ENCODE measurements at places on chromosomes 7 and 10.

- no peak for DNase-seq
These were observed 64.6 kb downstream of the HERC4 start for GRCh38 chr10:68010426-68010940.

GRCh38 chr7:6172224-6172909 lies 100.1 kb downstream of the CYTH3 start:
- no peak for DNase-seq

DNA sequence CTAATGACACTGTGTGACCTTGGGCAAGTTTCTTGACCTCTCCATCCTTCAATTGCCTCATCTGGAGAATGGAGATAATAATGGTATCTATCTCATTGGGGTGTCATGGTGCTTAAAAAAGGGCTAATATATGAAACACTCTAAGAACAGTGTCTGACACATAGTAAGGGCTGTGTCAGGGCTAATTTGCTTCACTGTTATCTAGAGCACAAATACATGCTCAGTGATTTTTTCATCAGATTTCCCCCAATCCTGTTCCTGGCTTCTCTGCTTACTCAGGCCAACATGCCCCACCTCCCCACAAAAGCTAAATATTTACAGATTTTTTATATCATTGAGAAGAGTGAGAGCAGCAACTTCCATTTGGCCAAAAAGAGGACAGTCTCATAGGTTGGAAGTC lies 20.6 kb downstream of the WIPF3 start:
- DNase-seq, result no peak

- DNase-seq, result no peak
These were observed 812.8 kb downstream of the LRMDA start for GRCh38 chr10:76244061-76244686.

DNA sequence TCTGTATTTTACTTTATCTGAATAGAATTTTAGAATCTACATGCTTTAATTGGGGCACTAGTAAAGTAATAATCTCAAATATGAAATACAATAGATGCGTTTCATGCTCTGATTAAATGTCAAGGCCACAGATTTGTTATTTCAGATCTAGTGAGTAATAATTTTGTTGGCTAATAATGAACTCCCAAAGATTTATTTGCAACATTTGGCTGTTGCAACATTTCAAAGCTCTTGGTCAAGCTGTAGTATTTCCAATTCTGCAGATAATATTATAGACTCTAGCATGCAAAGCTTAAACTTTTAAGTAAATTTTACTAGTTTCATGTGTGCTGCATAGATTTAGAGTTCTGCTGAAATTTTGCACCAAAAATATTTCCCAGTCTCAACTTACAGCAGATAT lies 16.7 kb downstream of the LRRN3 start:
- no peak for DNase-seq

DNA sequence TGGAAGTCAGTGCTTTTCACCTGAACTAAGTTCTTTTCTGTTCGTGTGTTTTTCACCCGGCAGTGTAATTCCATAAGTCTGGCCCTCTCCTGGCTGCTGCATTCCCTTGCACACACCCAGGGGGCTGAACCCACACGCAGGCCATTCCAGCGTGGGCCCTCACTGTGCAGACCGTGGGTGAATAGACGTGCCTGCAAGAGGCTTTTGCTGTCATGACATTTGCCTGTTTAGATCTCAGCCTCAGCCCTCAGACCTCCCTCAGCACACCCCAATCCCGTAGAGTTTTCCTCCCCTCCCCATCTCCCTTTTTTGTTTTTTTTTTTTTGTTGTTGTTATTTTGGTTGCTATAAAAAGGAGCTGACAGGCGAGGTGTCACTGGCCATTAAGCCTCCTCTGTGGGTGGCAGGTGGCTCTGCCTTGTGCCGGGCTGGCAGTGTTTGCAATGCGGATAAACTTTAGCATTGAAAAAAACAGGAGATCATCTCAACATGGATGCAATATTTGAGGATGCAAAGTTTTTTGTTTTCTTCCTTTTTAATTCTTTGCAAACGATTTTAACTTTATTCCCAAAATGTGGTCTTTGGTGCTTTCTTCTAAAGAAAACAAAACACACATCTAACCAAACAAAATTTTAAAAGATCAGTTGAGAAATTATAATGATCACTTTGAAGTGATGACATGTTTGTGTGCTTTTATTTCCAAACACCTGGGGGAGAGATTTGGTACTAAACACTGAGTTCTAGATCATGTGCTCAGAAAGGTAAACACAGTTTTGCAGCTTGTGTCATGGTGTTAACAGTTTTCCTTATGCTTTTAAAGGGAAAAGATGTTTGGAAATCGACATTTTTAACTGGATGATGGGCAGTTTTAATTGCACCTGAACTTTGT lies 58.8 kb downstream of the WDR37 start:
- DNase-seq, result no peak

DNA sequence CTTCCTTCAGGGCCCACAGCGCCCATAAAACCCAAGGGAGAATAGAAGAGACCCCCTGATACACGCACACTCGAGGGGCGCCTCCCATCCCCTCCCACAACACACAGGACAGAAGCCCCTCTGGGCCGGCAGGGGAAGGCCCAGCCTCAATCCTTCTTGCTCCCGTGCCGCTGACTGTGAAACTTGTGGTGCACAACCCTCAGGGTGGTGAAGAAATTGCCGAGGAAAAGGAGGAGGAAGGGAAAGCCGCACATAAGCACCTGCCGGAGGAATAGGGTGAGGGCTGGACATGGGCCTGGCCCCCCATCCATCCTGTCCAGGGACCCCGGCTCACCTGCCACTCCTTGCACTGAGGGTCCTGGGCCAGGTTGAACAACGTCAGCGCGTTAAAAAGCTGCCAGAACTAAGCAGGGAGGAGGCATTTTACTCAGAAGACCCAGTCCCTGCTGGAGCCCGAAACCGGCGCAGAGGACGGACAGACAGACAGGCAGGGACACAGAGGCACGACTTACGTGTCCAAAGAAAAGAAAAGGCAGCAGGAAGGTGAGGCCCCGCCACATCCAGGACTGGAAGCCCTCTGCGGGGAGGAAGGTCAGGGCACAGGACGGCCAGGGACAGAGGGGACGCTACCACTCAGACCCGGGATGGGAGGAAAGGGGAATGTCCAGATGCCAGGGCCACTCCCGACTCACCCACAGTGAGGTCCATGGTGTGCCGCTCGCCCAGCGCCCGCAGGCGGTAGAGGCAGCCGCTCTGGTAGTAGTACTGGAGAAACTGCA lies 7.2 kb downstream of the TMEM120A start:
- no peak for DNase-seq

DNA sequence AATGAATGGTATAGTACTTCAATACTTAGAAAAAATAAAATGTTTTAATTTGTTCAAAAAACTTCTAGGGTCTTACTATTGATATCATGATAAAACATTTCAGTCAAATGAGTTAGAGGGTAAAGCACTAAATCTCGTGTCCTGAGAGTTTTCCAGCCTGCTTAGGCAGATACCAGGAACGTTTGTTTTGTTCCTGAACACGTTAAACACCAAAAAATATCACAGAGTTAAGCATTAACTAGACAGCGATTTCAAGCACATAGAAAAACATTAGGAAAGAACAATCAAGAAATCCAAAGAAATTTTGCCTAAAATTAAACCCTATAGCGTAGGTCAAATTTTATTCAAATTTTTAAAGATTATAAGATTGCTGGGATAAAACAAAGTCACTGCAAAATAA lies 204.6 kb upstream of the AGR3 start:
- DNase-seq, result no peak

DNA sequence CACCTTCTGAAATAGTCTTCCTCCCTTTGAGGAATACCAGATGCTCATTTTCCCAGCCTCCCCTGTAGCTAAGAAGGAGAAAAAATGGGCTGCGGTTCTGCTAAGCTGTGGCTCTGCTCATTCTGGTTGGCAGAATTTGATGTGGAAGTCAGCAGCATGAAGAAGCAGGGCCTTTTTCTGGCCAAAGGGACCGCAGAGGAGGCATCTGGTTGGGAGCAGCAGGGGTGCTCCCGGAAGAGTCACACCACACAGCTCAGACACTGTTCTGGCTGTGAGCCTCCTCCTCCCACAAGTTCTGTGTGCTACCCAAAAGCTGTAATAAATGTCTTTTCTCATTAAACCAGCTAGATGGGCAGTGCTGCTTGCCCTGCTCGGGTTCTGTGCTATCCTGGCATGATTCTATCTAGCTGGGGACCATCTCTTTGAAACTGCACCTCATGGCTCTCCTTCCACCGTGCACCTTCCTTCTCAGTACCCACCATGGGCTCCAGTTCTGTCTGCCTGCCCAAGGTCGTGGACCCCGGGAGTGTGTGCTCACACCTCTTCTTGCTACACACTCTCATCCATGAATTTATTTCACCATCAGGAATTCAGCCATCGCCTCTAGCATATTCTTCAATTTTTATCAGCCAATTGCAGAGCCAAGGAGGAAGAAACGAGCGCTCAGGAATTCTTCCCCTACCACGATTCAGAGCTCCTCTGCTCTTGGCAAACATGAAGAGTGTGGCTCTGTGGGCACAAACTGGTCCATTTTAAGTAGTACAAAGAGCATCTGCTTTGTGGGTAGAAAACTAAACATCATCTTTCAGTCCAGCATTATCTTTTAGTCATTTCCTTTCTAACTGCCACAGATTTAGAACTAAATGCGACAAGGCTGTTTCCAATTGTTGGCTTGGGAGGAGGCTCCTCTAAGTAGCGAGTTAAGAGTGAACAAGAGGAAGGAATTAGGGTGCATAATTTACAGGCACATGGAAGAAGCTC lies 76.9 kb downstream of the FAM171A1 start:
- no peak for DNase-seq

- no peak for DNase-seq
These were observed 37.1 kb upstream of the PRKAG2 start for GRCh38 chr7:151914051-151914450.

DNA sequence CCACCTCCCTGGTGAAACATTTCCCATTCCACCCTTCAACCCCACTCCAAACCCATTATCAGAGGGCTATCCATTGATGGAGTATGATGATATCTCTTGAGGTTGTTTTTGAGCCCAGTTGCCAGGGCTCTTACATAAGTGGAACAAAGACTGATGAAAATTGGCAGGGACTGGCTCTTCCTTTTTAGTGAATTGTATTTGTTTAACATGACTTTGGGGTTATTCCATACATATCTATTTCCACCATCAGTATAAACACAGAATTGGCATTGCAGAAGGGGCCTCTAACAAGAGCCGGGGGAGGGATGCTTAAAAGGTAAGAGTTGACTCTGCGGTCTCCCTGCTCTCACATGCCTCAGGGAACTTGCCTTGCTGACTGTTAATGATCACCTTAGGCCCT lies 28.9 kb downstream of the FZD1 start:
- DNase-seq, result no peak

DNA sequence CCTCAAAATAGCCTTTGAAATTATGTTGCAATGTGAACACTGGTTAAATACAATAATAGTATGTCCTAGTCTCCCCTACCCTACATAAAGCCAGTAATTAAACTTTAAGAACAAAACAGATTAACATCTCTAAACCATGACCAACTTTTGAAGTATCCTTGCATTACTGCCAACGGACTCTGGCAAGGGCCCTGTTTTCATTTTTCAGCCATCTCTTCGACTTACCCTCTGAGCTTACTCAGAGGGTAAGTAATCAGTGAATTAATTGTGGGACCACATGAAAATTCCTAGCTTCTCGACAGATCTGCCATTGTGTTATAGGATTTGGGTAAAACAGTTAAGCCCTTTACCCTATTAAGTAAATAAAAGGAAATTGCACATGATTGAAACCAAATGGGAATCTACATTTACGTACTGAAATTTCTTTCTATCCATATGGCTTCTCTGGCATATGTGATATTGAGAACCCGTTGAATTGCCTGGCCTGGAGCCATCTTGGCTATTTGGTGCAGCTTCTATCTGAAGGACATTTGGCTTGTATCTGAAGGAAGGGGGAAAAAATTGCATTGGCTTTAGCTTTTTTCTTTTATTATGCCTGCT lies 39.6 kb downstream of the DYNC1I1 start:
- DNase-seq, result no peak
